ENCODE measurements at places on chromosomes 2 and 18. TPM values are rescaled to one million over a fixed set of nuclear protein-coding genes. Genes with fewer than 3 reads are reported as not detected.

Gene SULT1C4
- total RNA-seq = not detected

Gene LOXHD1
- total RNA-seq = not detected

Gene RFTN2
- not detected for total RNA-seq

Gene NOSTRIN
- total RNA-seq = 2.7 TPM

Gene TAF1B
- total RNA-seq = 25.0 TPM

Gene LYG2
- 0.18 TPM for total RNA-seq

Gene HRH4
- not detected for total RNA-seq

Gene NAT8
- not detected for total RNA-seq

Gene NLRC4
- 0.11 TPM for total RNA-seq

Gene ARHGEF33
- total RNA-seq = 0.02 TPM

Gene MLPH
- total RNA-seq = 270 TPM

Gene KANSL1L
- total RNA-seq = 0.41 TPM
